Renal cortex interstitium (tissue), 15 donors: ENCODE measurements at places on chromosomes 3 and 15. TPM values are rescaled to one million over a fixed set of nuclear protein-coding genes. Genes with fewer than 3 reads are reported as not detected.

DNA sequence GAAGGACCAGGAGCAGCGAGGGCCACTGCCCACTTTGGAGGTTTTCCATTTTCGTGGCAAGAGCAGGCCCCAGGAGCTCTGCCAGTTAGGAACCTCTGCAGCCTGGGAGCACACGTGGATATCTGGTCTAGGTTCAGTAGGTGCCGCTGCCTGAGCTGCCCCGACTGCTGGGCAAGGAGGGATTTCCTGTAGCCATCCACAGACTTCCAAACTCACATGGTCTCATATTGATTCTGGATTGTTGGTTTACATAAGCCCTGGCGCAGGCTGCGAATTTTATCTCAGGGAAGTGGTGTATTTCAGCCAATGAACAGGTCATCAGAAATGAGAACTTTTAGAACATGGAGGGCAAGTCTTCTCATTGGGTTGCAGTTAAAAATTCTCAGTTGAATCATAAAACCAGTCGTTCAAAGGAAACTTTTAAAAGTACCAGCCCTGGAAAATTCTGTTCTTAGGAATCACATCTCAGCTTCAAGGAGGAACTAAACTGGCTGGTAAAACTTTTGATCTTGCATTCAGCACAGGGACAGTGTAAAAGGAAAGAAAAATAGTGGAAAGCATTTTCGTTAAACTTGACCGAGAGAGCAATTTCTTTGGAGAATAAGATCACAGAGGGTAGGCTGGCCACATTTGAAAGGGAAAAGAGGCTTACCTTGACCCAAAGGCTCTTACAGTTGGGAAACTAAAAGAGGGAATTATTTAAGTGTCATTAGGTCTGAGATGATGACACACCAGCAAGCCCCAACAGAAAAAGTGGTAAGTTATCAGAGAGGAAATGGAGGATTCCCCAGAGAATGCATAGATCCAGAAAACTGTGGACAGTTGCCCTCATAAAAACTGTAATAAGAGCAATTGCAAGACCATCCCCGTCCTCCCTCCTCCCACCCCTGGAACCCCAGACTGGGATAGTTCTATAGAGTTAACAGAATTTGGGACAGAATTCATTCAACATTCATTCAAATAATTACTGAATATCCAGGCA, 6.4 kb upstream of the RTP3 start:
- no peak for DNase-seq

GRCh38 chr3:161989012-161989411, 492.4 kb downstream of the OTOL1 start:
- no peak for DNase-seq

DNA sequence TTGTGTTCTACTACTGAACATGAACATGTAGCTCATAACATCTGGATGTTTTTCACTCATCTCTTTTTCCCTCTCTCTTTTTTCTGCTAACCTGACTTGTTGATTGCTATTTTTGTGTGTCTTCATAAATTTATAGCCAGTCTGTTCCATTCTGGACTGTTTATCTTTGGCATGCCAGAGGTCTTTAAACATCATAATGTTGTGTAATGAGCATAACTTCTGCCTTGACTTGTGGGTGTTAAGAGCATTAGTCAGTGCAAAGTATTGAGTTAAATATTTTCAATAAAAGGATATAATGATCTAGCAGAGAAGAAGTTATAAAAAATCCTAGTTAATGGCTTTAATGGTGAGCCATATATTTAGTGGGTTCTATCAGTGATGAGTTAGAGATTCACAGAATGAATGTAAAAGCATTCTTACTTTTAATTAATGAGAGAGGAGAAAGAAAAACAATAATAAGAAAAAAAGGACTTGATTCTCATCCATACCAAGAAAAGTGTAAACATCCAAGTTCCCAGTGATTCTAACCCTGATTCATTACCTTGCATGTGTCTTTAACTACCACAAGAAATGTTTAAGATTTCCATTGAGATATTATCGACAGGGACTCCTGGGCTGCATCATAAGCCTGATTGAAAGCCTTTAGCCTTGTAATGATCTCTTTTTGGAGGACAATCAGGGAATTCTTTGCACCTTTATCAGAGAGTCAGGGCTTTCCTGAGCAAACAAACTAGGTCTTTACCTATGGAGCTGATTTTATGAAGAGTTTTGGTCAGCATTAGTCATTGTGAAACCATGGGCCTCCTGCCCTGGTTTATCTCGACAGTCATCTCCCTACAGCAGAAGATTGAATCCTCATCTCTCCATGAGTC, 22.9 kb downstream of the MITF start:
- DNase-seq, result no peak

Gene LDHAL6B
- 0.19 TPM for polyA plus RNA-seq

DNA sequence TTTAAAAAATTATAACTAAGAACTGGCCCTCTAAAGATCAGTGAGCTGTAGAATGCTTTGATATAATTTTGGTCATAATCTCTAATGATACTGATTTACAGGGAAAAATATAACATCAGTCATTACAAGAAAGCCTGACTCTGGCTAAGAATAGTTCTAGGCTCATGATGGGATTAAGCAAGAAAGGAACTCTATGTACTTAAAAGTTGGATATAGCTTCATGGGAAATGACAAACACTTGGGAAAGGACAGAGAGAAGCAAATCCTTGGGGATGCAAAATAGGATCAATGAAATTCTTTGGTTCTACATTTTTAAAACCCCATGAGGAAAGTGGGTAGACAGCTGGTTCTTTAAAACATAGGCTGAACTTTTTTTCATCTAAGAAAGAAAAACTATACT, 472.7 kb upstream of the NR2F2 start:
- no peak for DNase-seq

DNA sequence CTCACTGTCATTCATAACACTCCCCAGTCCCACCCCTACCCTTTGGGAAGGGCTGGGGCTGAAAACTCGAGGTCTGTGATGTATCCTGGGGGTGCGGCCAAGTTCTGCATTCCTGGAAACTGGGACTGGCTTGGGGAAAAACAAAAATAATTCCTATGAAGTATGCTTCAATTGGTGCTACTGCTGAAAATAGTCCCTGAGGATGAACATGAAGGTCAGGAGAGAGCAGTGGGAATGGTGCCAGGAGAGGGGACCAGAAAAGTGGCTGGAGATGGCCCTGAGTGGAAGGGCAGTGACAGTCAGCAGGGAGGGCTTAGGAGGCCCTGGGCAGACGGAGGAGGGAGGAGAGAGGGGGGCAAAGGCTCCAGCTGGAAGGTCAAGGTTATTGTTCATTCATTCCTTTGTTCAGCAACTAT, 4.8 kb upstream of the ISLR start:
- no peak for DNase-seq

DNA sequence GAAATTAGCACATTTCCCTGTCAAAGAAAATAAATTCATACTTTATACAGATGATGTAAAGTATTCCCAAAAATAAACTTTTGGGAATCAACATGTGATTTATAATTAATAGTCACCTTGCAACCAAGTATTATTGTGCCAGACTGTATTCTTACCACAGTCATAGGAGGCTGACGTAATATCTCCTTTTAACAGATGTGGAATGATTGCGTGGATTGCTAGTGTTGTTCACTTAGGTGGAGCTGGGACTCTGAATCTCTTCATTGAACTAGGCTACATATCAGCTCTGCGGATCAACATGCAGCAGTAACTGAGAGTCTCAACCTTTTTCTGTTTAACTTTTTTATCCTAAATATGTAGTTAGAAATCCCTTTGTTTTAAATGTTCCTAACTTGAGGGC, 37.2 kb downstream of the PXK start:
- DNase-seq, result no peak

DNA sequence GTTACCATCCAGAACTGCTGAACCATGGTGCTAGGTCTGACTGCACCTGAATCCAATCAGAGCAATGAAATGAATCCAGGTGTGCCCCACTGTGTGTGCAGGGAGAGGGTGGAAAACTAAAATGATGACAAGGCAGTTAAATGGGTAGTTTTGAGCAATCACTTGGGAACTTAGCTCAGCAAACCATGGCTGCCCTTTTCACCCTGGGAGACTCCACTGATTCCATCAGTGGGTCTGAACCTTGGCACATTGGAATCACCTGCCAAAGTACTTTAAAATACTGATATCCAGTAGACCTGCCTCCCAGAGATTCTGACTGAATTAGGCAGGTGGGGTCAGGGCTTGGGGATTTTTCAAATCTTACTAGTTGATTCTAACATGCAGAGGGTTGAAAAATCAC, 59.8 kb upstream of the USP3 start:
- DNase-seq, result no peak

GRCh38 chr3:151171145-151171757, 31.8 kb downstream of the GPR171 start:
- DNase-seq, result no peak

GRCh38 chr3:59572106-59572505, 522.3 kb upstream of the CFAP20DC start:
- DNase-seq, result no peak

DNA sequence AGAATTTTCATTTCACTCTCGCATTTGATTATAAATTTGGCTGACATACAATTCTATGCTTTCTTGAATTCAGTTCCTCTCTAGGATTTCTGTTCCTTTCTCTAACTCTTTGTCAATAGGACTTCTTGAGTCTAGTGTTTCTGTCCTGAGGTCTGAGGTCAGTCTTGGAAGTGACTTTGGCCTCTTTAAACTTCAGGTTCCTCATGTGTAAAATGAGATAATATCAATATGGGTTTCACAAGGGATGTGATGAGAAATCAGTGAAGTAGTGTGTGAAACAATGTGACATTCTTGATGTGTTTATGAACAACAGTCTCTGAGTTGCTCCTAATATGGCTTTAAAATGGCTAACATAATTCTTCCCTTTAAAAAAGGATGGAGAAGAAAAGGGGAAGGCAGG, 92.2 kb downstream of the SV2B start:
- DNase-seq, result no peak

DNA sequence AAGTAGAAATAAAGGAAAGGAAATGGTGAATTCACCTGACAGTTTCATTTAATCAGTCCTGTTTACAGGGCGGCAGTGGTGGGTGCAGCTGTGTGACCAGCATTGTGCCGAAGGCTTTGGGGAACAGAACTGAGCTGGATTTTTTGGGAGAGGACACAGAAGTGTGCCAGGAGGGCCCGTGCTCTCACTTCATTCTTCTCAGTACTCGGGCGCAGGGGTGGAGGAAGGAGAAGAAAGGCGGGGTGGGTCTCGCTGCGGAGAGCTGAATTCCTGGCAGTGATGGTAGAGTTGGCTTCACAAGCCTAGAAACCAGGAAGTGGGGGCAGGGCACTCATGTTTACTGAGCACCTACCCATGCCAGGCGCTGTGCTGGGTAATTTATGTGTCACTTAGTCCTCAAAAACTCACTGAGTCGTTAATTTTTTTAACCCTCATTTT, 64.6 kb downstream of the CRTC3 start:
- DNase-seq, result no peak

DNA sequence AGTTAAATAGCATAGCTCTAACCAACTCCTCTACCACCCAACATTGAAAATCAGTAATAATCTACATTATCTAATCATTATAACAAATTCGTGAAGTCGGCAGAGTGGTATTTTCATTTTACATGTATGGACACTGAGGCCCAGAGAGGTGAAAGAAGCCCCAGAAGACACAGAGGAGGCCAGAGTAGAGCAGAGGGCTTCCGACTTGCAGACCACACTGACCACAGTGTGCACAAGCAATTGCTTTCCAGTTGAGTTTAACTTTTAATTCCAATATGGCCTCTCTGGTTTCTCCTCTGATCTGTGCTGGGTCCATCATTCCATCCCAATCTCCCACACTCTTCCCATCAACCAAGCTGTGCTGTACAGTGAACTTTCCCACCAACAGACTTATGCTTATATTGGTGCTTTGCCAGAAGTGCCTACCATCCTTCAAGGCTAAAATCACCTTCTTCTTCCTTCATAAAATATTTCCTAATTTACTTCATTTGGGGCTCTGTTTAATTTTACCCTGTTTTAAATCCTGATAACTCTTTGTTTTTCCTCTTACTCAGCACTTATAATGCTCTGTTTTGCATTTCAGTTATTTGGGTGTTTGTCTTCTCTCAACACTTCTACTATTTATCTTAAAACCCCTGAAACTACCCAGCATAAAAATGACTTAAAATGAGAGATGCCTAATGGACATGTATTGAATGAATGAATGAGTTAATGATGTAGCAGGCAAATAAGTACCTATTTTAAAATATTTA, 81.8 kb upstream of the TNFSF10 start:
- DNase-seq, result no peak

GRCh38 chr3:67653425-67654098, 850 bp downstream of the SUCLG2 start:
- no peak for DNase-seq

DNA sequence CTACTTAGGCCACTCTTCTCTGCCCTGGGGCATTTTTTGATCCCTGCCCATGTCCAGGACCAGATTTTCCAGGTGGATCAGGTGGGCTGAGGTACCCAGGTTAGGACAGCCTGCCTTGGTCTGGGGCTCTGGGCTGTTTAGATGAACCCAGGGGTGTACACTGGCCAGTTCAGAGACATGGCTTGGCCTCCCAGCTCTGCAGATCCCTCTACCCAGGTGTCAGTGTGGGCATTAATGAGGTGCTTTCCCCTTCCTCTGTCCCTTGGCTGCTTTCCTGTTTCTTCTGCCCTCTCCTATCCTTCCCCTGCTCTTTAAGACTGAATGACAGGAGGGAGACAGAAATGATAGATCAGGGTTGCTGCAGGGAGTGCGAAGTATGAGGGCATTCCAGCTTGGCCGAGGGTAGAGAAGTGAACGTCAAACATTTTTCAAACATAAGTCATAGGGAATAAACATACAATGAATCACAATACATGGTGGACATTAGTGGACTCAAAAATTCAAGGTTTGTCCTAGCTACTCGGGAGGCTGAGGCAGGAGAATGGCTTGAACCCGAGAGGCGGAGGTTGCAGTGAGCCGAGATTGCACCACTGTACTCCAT, 30.5 kb downstream of the RTP1 start:
- no peak for DNase-seq

GRCh38 chr3:57019057-57019456, 41.4 kb upstream of the SPATA12 start:
- DNase-seq, result no peak
